ENCODE measurements at places on chromosomes 1 and 21. TPM values are rescaled to one million over a fixed set of nuclear protein-coding genes. Genes with fewer than 3 reads are reported as not detected.

- no peak for DNase-seq
Measured at GRCh38 chr1:209696673-209697072, 8.0 kb upstream of the HSD11B1 start.

- no peak for DNase-seq
Measured at GRCh38 chr1:16177306-16177705, 21.4 kb upstream of the EPHA2 start.

GRCh38 chr21:40534886-40535285 lies 312.1 kb downstream of the DSCAM start:
- no peak for DNase-seq

GRCh38 chr1:83763361-83764095 lies 235.4 kb downstream of the TTLL7 start:
- no peak for DNase-seq

DNA sequence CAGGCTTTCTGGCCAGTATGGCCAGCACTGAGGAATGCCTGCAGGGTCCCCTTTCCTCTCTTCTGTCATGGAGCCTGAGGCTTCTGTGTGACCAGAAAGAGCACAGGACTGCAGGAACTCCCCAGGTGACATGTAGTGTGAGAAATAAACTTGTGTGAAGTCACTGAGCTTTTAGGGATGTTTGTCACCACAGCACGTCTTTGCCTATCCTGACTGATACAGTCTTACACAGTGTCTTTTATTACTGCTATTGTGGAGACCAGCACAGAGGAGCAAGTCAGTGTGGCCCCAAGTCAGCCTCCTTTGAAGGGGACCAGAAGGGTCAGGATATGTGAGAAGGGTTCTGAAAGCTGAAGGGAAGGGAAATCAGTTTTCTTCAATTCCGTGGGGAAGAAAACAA lies 102.5 kb downstream of the LAMC2 start:
- DNase-seq = no peak

DNA sequence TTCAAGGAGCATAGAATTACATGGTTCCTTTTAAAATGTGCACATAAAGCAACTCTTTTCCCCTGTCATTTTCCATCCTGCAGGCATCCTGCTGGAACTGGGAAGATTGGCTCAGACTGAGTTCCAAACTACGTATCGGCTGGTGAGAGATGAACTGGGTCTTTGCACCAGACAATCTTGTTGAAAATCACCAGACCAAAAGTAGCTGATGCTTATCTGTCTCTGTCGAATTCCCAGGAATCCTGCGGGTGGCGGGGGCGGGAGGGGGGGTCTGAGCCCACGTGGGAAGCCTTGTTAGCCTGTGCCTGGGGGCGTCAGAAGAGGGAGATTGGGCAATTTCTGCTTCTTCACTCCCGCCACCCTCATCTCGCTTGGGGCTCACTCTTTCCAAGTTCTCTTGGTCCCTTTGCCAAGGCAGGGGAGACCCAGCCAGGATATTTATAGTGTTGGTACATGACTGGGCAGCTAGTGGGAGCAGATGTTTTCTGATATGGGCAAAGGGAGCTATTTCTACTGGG lies 90.1 kb upstream of the SLC25A33 start:
- no peak for DNase-seq

DNA sequence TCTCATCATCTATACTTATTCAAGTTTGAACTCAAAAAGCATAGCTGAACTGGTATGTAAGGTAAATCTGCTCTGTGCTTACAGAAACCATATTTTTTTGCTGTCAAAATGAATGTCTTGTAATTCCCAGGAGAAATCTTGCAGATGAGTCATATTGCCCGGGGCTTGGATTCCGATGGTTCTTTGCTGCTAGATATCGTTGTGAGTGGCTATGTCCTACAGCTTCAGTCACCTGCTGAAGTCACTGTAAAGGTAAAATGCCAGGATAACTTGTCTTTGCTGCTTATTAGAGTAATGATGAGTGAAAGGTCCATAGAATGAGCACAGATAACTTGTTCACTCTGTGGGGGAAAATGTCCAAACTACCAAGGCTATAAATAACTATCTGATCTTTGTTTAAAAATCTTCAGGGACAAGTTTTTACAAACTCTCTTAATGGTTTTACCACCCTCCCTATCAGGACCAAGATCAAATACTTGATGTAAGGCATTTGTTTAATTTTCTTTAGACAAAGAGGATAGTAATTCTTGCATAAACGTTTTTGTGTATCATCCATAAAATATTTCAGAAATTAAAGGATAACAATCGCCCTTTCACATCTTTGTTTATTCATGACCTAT lies 222.3 kb downstream of the TPR start:
- DNase-seq = no peak

DNA sequence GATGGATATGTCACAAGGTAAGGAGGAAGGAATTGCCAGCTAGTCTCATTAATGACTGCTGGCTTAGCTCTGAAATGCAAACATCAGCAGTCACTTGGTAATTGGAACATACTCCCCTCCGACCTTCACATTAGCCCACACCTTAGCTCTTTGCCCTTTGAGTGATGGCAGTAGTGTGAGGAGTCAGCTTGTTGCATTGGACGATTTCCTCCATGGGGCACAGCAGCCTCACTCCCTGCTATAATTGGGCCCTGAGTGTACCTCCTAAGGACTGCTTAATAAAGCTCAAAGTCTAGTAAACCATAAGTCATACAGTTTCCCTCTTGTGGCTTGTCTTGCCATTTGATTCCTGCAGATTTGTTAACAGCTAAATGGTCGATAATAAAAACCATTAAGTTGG lies 19.4 kb downstream of the METTL13 start:
- no peak for DNase-seq

GRCh38 chr1:87902830-87903229 lies 574.1 kb downstream of the LMO4 start:
- no peak for DNase-seq

DNA sequence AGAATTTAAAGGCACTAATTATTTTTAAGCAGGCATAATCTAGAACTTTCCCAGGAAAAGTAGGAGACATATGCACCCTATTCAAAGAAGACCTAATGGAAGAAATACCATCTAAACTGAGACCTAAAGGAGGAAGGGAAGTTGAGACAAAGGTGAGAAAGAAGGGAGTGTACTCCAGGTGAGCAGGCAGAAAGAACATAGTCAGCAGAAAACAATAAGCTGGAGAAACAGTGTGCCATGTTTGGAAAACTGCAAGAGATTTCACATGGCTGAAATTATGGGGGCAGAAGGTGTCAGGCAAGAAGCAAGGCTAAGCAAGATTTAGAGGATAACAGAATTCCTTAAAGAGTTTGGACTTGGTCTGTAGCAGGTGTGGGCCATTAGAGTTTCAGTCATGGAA lies 167.0 kb upstream of the USP25 start:
- no peak for DNase-seq

- no peak for DNase-seq
Measured at GRCh38 chr1:161091796-161092507, 2.6 kb upstream of the NECTIN4 start.

GRCh38 chr1:158685085-158685484 lies 1.4 kb downstream of the SPTA1 start:
- DNase-seq = no peak

DNA sequence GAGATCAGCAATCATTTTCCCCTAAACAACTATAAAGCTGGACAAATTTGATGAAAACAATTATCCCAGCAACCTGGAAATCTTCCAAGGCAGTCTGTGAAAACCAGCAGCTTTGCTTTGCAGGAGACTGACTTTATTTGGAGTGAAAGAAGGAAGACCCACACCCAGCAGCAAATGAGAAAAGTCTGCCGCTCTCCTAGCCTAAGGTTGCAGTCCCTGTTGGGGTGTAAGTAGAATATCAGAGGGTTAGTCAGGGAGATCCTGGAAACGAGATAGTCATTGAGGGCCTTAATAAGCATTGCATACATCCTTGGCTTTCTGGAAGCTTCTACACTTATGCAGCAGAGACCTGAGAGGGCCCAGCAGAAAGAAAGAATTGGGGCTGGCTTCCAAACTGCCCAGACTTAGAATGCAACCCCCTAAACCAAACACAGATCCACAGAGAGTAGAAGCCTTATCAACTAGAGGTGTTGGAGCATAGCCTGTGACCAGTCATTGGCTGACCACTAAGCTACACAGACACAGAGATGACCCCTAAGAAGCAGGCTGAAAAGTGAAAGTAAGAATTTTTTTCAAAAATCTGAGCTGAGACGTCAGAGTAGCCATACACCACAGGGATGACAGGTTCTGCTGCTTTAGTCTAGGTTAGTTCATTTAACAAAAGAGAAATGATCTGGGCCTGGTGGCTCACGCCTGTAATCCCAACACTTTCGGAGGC lies 98.3 kb downstream of the LYPLAL1 start:
- no peak for DNase-seq

- DNase-seq = no peak
Measured at GRCh38 chr1:153180556-153180955, 22.7 kb upstream of the LELP1 start.

DNA sequence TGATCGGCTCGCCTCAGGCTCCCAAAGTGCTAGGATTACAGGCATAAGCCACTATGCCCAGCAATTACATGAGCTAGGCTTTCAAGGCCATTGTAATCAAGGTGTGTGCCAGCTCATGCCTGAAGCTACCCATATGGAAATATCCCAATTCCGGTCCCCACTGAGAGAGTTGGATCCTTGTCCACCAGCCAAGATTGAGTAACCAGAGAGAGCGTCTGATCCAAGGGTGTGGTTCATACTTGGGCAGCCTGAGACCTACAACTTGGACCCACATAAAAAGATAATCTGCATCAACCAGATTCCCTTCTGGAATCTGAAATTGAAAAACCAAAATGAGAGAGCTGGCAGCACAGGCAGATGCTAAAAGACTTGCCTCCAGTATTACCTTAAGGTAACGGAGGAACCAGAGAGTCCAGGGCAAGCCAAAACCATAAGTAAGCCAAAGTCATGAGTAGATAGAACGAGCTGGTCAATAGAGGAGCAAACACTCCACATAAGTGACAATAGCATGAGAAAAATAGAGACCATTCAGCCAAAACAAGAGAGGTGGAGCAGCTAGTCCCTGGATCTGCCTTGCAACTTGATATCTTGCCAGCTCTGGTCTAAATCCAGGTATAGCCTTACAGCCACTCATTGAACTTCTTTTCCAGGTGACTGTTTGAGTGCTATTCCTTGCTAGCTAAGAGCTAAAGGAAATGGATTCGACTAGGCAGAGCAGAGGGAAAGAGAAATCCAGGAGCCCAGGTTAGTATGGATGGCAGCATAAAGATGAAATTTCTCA lies 63.8 kb upstream of the ATP1A1 start:
- DNase-seq = no peak

DNA sequence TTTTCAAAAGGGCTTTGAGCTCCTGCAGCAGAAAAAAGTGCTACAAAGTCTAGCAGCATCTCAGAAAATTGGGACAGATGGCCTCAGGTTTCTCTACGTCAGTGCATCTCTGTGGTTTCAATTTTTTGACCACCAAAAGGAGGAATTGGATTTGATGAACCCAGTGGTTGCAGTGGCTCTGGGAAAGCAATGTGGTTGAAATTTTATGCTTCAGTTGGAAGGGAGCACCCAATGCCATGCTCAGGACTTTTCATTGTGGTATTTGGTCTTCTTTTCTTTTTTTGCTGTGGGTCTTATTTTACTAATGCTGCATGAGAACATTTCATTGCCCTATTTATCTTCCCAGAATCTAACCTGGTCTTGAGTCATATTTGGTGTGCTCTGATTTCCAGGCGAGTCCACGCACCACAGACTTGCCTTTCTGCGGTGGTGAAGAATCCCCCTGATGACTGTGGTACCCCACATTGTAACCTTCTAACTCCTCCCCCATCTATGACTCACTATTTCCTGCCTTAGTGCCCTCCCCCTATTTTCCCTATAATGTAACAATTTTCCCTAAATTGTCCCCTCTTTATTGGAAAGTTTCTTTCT lies 56.7 kb downstream of the S1PR1 start:
- no peak for DNase-seq

GRCh38 chr1:150967936-150968335 lies 6.7 kb downstream of the CERS2 start:
- DNase-seq = no peak

DNA sequence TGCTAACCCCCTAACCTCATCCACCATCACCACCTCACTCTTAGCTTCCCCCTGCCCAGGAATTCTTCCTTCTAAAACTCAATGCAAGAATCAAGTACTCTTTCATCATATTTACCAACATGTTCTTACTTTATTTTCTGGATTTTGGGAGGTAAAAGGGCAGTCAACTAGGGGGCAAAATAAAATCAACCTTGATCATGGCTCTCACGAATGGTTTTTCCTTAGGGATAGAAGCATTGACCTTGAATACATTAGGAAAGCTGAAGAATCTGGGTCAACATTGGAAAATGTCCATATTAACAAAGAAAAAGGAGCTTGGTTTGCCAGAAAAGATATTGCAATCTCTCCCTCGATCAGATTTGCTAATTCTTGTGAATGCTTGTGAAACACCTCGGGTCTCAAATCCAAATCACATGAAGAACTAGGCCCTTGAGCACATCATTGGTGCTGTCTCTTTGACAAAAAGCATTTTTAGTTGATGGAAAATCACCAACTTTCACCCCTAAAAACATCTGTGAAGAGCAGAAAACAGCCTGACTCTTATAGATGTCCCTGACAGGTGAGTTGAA lies 58.9 kb downstream of the ZC3H11B start:
- DNase-seq = no peak

DNA sequence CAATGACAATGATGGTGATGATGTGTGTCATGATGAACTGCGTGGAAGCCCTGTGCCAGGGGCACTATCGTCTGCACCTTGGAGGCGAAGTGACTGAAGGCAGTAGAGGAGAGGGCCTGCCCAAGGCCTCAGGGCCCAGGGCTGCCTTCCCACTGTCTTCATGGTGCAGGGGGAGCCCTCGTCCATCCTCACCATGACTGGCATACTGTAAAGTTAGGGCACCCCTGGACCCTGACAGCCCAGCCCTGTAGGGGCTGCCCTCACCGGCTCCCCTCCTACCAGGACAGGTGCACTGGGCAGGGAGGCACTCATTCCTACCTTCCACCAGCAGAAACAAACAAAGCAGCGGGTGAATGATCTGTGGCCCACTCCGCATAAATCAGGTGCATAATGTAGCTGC lies 156.9 kb upstream of the C1orf174 start:
- no peak for DNase-seq

GRCh38 chr1:178961331-178961730 lies 64.4 kb upstream of the FAM20B start:
- DNase-seq = no peak

GRCh38 chr1:18398791-18399530 lies 81.8 kb upstream of the KLHDC7A start:
- DNase-seq = no peak

DNA sequence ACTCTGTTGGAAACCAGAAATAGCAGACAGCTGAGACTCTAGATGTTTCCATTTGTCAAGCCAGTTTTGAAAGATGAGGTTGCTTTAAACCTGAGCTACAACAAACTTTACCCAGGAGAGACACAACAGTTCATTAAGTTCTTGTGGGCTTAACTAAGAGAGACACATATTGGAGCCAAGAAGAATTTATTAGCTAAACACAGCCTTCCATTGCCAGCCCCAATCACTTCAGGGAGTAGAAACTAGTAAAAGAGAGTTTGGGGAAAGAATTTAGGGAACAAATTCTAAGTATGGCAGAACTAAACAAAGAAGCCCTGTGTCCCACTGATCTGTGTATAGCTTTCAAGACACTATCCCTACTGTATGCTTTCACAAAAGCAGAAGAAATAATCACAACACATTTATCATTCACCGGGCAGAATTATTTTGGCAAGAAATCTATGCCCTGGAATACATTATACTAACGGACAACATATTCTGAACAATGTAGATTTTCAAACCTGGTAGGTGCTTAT lies 87.3 kb upstream of the KAZN start:
- DNase-seq = no peak

Gene SUMO3
- 41.6 TPM for total RNA-seq

Gene HEYL
- 1.8 TPM for total RNA-seq

Gene AKNAD1
- total RNA-seq = 2.9 TPM

Gene ERRFI1
- total RNA-seq = 566 TPM

Gene OR2T4
- not detected for total RNA-seq

Gene FOXJ3
- 39.5 TPM for total RNA-seq

Gene BACH1
- 96.4 TPM for total RNA-seq

Gene GPR3
- 1.1 TPM for total RNA-seq

Gene FCRL1
- total RNA-seq = not detected

Measured in lower leg skin (tissue), 4 donors.